ENCODE measurements at places on chromosomes 5 and 9.

GRCh38 chr5:43389679-43390329, 22.4 kb downstream of the CCL28 start:
- peak; percentile 22 for DNase-seq

DNA sequence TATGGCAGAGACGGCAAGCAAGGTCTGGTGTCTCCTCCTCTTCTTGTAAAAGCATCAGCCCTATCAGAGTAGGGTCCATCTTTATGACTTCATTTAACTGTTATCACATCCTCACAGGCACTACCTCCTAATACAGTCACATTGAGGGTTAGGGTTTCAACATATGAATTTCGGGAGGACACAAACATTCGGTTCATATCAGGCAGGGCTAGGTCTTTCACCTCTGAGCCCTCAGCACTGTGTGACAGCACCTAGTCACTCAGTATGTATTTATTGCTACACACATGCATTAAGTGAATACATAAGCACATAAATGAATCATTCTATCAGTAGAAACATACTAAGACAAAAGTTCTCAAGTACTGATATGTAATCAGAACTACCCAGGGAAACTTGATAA, 9.4 kb upstream of the BTF3 start:
- DNase-seq = no peak

GRCh38 chr9:95506678-95507463, 9.9 kb downstream of the PTCH1 start:
- DNase-seq = no peak

DNA sequence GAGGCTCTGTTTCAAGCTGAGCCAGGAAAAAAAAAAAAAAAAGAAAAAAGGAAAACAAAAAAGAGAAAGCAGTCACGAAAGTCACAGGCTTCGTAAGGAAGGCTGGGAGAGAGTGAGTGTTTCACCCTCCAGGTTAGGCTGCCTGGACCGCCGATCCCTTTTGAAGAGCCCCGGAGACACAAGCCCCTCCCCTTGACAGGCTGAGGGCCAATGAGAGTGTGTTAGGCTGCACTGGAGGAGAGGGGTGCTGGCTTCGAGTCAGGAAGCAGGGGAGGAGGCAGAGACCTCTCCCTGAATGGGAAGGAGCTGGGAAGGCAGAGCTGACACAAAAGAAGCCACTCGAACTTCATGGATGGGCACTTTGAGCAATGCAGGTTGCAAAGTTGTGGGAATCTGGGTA, at the start of gene NMUR2:
Gene NMUR2 (minus strand): TSS at position 135 of the 400 bp plus-strand sequence. CDS start 166 bp downstream, outside the sequence.
- DNase-seq = no peak

- no peak for DNase-seq
These were observed 7.5 kb downstream of the OBP2B start for GRCh38 chr9:133201424-133202144.

All from NCI-H1048 (cell line).